ENCODE measurements at places on chromosomes 2 and 18.

- no peak for DNase-seq
These were observed 74.7 kb upstream of the MGAT4A start for GRCh38 chr2:98805412-98806171.

DNA sequence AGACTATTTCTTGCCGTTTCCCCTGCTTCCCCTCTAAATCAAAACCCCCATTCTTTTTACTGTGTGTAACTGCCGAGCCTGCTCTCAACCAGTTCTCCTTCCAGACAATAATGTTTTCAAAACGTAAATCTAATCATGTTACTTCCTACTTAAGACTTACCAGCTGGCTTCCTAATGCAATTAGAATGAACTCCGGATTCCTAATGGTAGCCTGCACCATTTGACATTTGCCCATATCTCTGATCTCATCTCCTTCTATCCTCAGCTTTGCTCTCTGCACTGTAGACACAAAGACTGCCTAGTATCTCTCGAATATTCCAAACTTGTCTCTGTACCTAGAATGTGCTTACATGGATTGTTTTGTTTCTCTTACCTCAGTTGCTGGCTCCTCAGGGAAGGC, 12.9 kb downstream of the TTL start:
- DNase-seq = no peak

GRCh38 chr18:29647700-29648099, 1394.8 kb downstream of the DSC3 start:
- no peak for DNase-seq

GRCh38 chr18:79587226-79587741, 92.3 kb upstream of the CTDP1 start:
- DNase-seq = no peak

DNA sequence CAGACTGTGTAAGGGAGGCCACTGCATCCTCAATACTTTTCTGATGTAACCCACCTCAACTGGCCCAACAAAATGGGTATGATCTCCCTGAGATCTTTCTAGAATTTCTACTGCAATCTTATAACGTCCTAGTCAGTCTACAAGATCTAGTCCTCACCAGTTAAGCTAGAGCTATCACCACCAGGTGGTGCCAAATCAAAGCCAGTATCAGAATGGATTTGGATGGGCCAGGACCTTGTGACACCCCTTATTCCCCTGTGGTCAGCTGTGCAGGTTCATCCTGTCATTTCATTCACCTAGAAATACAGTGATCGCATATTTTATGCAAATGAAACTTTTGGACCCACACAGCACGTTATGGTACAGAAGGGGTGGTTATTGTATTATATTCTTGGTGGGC, 90.3 kb downstream of the OLA1 start:
- DNase-seq = no peak

- no peak for DNase-seq
These were observed 552.9 kb downstream of the TDRD15 start for GRCh38 chr2:21676676-21677075.

- DNase-seq = no peak
These were observed 469.4 kb downstream of the IRS1 start for GRCh38 chr2:226330206-226330605.

DNA sequence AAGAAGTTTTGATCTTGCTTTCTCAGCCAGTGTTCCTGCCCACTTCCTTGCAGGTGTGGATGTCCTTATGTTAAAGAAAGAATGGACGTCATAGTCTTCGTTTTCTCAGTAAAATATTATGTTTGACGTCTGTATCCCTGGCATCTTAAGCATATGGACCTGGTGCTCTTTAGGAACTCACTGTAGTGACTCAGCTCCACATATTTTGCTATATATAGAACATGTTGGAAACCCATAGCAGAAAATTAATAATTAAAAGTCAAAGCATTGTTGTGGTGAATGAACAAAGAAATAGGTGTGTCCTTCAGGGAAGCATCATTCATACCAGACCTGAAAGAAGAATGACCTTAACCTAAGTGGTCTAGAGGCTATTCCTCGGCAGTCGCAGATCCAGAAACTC, 196.1 kb downstream of the MCFD2 start:
- DNase-seq = no peak

Measured in omental fat pad (tissue), 4 donors.